ENCODE measurements at places on chromosomes 13 and 19. TPM values are rescaled to one million over a fixed set of nuclear protein-coding genes. Genes with fewer than 3 reads are reported as not detected.

- no peak for DNase-seq
These were observed 265.2 kb upstream of the MAB21L1 start for GRCh38 chr13:35741657-35742056.

- peak; percentile 95 for DNase-seq
These were observed 463 bp downstream of the CATSPERG start for GRCh38 chr19:38335949-38336637.

DNA sequence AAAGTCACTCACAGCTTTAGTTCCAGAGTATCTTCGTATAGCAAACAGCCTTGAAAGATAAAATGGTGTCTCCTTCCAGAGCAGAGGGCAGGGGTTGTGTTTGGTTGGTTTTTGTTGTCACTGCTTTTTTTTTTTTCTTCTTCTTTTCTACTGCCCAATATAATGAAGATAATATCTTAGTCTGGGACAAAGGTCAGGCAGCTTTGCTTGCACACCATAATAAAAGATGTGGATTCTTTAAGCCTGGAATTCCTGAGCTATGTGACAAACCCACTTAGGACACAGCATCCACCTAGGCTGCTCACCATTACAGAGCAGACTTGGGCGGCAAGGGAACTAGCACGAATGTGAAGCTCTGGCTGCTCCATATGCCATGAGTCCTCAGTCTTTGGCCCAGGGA lies 165.6 kb upstream of the MIR17HG start:
- no peak for DNase-seq

- no peak for DNase-seq
These were observed at the start of gene POU2F2 for GRCh38 chr19:42132030-42132628. TSS of gene POU2F2 (minus strand) at chr19:42132446. CDS start at chr19:42132411, 35 bp downstream.

- no peak for DNase-seq
These were observed 1045.4 kb upstream of the MIR17HG start for GRCh38 chr13:90302107-90302506.

DNA sequence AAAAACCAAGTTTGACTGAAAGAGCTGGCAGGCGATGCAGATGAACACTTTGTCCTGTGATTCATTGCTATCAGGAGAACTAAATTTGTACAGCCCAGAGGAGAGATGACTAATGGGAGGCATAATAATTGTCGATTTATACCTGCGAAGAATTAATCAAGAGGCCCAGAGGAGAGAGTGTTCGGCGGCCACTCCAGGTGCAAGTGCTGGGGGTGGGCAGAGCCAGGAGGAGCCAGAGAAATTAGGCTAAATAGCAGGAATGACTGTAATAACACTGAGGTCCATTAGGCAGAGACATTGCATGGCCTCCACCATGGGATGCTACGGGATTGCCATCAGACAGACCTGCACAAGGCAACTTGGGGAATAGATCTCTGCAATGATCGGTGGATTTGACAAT lies 107.7 kb upstream of the UQCRFS1 start:
- DNase-seq, result no peak

DNA sequence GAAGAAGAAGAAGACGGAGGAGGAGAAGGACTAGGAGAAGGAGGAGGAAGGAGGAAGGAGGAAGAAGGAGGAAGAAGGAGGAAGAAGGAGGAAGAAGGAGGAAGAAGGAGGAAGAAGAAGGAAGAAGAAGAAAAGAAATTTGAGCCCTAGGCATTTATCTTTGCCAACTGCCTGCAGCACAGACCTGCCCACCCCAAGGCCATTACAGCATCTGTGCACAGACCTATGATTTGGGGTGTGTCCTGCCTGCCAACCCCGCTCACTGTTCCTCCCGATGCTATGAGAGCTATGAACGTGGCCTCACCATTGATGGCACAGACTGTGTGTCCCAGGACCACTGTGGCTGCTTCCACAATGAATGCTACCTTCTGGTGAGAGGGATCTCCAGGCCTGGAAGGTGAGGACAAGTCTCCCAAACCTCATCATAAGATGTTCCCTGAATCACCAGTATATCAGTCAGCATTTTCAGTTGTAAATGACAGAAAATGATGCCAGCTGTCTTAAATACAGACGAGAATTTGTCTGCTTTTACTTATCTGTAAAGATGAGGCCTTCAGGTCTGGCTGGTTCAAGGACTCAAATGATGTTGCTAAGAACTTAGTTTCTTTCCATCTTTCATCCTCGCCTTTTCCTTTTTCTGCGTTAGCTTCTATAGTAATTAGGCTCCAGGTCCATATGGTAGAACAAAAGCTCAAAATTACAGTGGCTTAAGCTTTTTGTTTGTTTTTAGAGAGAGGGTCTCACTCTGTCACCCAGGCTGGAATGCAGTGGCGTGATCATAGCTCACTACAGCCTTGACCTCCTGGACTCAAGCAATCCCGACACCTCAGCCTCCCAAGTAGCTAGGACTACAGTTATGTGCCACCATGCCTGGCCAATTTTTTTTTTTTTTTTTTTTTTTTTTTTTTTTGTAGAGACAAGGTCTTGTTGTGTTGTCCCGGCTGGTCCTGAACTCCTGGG lies 3.9 kb upstream of the SDHAF1 start:
- no peak for DNase-seq

FSTL3 gene
- 7.1 TPM for total RNA-seq

- peak; percentile 99 for DNase-seq
These were observed 8.1 kb upstream of the ZNF784 start for GRCh38 chr19:55632463-55632834.

CYSLTR2 gene
- total RNA-seq, result not detected

DNA sequence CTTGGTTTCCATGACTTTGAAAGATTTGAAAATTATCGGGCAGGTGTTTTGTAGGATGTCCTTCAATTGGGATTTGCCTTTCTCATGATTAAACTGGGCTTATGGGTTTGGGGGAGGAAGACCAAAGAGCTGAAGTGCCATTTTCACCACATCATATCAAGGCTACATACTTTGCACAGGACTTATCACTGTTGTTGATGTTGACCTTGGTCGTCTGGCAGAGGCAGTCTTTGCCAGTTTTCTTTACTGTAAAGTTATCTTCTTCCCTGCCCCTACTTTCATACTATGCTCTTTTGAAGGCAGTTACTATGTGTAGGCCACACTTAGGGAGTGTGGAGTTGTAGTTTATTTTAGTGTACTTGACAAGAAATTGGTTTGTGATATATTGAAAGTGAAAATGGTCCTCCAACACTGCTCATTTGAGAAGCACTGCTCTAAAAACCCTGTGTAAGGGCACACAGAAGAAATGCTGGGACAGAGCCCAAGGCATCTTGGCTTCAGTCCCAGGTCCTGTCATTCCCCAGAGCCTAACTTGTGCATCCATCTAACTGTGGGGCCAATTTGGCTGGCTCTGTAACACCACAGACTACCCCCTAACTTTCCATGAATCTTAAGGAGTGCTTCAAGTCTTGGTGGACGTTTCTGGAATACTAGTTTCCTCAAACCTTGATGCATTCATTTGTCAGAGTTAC lies 384.9 kb downstream of the KCNRG start:
- DNase-seq, result no peak

Data from dermis blood vessel endothelial cell (primary cell).